ENCODE measurements at places on chromosomes 7 and 10. TPM values are rescaled to one million over a fixed set of nuclear protein-coding genes. Genes with fewer than 3 reads are reported as not detected.

The LIPM gene
- total RNA-seq: not detected

The CD36 gene
- total RNA-seq: 0.44 TPM

The CYP51A1 gene
- total RNA-seq: 46.3 TPM

The ZNF365 gene
- not detected for total RNA-seq

The STAMBPL1 gene
- total RNA-seq: 3.8 TPM

The C7orf33 gene
- total RNA-seq: not detected

The PNLIP gene
- not detected for total RNA-seq

The PRKG1 gene
- total RNA-seq: 37.0 TPM

The CRYGN gene
- 9.4 TPM for total RNA-seq

The PRPS1L1 gene
- total RNA-seq: not detected

The AOAH gene
- total RNA-seq: 0.40 TPM

The MYO3A gene
- 4.7 TPM for total RNA-seq

The ZNF277 gene
- total RNA-seq: 25.4 TPM

The MGMT gene
- 36.3 TPM for total RNA-seq

The GTF2IRD1 gene
- total RNA-seq: 80.8 TPM

The ELN gene
- total RNA-seq: 37.4 TPM

The CALD1 gene
- total RNA-seq: 194 TPM

The ODAD2 gene
- 0.25 TPM for total RNA-seq

The FZD8 gene
- total RNA-seq: 14.5 TPM

The NEUROD6 gene
- not detected for total RNA-seq

The CABCOCO1 gene
- 2.5 TPM for total RNA-seq

The MKX gene
- total RNA-seq: not detected

The CLEC2L gene
- total RNA-seq: 0.54 TPM

The PIP gene
- total RNA-seq: not detected

The ZKSCAN5 gene
- 14.4 TPM for total RNA-seq
